AG10803 (cell line): ENCODE measurements at places on chromosomes 7 and 10.

DNA sequence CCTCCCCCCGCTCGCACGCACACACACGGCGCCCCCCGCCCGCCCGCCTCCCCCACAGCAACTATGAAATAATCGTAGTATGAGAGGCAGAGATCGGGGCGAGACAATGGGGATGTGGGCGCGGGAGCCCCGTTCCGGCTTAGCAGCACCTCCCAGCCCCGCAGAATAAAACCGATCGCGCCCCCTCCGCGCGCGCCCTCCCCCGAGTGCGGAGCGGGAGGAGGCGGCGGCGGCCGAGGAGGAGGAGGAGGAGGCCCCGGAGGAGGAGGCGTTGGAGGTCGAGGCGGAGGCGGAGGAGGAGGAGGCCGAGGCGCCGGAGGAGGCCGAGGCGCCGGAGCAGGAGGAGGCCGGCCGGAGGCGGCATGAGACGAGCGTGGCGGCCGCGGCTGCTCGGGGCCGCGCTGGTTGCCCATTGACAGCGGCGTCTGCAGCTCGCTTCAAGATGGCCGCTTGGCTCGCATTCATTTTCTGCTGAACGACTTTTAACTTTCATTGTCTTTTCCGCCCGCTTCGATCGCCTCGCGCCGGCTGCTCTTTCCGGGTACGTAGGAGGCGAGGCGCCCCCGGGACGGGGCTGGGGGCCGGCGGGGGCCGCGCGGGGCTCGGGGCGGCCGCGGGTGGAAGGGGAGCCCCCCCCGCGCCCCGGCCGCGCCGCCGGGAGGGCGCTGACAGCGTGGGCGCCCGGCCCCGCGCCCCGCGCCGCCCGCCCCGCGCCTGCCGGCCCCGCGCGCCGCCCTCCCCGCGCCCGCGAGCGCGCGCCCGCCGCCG, 441 bp downstream of the BMI1 start:
- DNase-seq: peak; percentile 76

DNA sequence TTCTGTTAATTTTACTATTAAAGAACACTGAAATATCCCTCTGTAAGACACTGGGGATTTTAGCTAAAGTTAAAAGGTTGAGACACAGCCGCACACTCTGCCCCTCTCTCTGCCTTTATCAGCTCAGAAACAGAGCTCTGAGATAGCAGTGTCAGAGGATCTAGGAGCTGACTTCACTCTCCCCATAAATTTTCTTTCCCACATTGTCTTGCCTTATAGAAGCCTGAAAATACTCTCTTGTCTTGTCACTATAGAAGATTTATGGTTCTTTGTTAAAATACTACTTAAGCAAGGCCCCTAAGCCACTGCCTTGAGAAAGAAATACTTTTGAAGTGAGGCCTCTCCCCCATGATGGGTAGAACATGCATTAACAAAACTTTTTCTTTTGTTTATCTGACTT, 105.7 kb upstream of the C10orf90 start:
- no peak for DNase-seq

GRCh38 chr10:117399341-117400196, 24.3 kb upstream of the PDZD8 start:
- no peak for DNase-seq

DNA sequence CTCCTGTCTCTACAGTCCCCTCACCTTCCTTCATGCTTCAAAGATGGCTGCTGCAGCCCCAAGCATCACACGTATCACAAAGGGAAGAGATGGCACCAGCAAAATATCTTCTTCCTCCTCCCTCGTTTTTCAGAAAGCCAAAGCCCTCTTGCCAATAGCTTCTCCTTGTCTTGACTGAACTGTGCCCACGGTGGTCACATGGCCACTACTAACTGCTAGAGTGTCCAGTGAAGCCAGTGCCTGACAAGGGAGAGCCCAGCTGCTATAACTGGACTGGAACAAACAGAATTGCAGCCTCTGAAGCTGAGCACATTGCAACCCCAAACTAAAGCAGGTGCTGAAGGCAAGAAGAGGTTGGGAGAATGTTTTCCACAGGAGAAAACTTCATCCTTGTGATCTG, 120.8 kb upstream of the RET start:
- no peak for DNase-seq

DNA sequence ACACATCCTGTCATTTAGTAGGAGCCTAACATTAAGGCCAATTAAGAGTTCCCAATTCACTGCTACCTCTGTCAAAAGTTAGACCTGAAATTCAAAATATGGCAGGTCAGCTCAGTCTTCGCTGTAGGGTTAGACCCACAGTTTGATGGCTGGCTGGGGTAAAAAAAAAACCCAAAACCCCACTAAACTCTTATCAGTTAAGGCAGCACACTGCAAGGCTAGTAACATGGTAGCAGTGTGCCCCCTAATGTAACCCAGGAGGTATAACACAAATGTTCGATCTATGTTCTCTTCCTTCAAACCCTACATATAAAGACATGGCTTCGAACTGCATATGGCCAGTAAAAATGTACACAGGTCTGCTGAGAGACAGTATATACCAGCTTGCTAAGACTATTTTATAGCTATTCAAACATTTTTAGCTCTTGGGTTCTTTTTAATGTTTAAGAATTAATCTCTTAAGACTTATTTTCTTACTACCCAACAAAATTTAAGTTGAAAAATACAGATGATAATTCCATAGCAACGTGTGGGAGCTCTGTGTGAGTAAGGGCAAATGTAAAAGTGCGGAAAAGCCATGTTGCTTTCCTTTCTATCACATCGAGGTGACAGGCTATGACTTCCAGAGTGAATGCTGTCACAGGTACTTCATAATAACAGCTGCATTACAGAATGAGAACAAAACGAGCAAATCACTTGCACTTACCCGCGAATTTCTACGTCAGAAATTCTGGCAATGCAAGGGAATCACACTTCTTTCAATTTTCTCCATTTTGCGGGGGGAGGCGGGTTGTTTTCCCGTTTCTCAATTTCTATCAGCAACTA, 168.4 kb upstream of the IMMP2L start:
- peak; percentile 31 for DNase-seq

- DNase-seq: no peak
Measured at GRCh38 chr7:103499976-103500375, 54.0 kb upstream of the SLC26A5 start.

GRCh38 chr7:143504215-143504936, 26.7 kb downstream of the TAS2R41 start:
- DNase-seq: no peak

DNA sequence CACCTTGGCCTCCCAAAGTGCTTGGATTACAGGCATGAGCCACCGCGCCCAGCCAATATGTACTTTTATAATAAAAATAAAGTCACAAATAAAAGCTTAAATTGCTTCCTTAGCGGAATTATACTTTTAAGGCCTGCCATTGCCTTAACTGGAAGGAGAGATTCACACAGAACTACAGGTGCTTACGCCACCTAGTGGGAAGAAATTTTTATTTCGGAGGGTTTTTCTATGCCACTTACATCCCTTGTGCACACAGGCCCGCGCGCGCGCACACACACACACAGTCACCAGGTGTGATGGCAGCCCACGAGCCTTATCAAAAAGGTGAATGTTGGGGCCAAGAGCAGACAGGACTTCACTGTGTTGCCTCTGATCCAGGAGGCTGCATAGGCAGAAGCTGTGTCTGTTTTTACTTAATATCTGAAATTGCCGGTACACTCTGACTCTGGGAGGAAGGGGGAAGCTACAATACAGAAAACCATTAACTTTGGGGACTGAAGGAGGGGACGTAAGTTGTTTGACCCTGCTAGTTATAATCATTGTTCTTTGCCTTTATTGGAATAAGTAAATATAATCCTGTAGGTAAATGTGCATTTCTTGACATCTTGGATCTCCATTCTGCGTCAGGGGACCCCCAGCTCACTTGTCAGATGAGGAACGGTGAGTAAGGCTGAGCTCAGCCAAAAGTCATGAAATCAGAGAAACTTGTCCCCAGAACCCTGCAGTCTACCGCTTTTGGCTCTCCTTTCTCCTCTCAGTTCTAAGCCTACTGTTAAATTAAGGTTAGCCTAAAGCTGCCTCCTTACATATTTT, 87.1 kb downstream of the SLC16A9 start:
- DNase-seq: peak; percentile 64

- DNase-seq: no peak
Measured at GRCh38 chr10:2992401-2993198, 74.7 kb upstream of the PFKP start.
